Progenitor cell of endocrine pancreas (in vitro differentiated cells): ENCODE measurements at places on chromosomes 1 and 21. TPM values are rescaled to one million over a fixed set of nuclear protein-coding genes. Genes with fewer than 3 reads are reported as not detected.

- no peak for DNase-seq
Measured at GRCh38 chr1:147072482-147073432, 99.5 kb downstream of the PRKAB2 start.

GRCh38 chr1:8197493-8198282 is 120.2 kb upstream of the SLC45A1 start:
- no peak for DNase-seq

DNA sequence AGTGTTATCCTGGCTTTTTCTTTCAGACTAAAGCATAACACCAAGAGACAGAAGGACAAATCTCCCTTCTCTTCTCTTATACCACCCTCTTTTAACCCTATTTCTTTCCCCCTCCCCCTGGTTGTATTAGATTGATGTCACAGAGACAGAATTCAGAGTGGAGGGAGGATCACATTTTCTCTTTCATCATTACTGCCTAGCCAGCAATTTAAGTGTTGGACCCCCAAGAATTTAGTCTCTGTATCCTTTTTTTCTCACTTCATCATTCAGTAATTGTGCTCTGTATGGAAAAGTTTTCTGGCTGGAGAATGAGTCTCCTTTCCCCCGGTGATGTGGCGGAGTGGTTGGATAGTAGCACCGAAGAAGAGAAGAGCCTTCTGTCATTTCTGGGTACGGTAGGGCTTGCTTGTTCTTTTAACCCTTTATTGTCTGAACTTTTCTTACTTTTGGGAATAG is 124.8 kb downstream of the CLEC20A start:
- no peak for DNase-seq

DNA sequence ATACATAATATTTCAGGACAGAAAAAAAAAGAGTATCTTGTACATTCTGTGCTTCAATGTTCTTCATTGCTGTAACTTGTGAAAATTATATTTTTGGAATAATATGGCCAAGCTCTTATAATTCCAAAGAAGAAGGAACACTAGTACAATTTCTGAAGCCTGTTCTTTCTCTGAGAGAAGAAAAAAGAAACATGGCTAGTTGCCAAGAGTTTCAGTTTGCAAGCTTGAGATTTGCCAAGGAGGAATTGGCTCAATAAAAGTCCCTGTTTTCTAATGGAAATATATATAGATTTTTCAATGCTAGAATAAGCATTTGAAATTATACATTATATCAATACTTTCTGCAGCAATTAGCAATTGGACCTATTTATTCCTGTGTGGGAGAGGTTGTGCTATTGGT is 285.2 kb upstream of the NEGR1 start:
- DNase-seq: no peak

GRCh38 chr1:22104094-22104493 is 38.8 kb downstream of the WNT4 start:
- DNase-seq: no peak

The PCSK9 gene
- 18.7 and 19.5 TPM in 2 replicates for total RNA-seq
